Right kidney (tissue), 9 donors: ENCODE measurements at places on chromosomes 16 and 17.

- DNase-seq: no peak
These were observed at the start of gene CIITA for GRCh38 chr16:10876799-10877341. Gene CIITA (plus strand): TSS chr16:10877202. CDS start chr16:10877331, 129 bp downstream.

DNA sequence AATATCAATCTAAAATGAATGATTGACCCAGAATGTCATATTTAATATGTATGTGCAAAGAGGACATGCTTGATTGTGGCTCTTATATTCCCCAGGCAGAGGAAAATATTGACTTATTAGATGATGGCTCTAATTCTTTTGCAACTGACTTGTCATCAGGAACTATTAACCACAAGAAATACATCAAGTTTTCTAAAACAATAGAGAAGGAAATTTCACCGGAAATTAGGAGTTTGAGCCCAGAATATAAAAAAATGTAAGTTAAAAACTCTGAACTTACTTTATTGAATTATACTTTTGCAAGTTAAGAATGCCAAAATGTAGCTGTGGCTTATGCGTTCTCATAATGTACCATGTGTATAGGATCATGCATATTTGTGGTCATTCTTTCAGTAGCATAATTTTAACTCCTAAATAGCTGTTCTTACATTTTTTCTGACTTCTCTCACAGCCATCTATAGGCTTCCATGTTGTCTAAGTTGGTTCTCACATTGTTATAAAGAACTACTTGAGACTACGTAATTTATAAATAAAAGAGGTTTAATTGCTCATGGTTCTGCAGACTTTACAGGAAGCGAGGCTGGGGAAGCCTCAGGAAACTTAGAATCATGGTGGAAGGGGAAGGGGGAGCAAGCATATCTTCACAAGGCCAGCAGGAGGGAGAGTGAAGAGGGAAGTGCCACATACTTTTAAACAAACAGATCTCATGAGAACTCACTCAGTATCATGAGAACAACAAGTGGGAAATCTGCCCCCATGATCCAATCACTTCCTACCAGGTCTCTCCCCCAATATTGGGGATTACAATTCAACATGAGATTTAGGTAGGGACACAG is 11.6 kb downstream of the EFCAB13 start:
- no peak for DNase-seq

GRCh38 chr17:50048146-50048720 is 7.7 kb upstream of the ITGA3 start:
- no peak for DNase-seq

DNA sequence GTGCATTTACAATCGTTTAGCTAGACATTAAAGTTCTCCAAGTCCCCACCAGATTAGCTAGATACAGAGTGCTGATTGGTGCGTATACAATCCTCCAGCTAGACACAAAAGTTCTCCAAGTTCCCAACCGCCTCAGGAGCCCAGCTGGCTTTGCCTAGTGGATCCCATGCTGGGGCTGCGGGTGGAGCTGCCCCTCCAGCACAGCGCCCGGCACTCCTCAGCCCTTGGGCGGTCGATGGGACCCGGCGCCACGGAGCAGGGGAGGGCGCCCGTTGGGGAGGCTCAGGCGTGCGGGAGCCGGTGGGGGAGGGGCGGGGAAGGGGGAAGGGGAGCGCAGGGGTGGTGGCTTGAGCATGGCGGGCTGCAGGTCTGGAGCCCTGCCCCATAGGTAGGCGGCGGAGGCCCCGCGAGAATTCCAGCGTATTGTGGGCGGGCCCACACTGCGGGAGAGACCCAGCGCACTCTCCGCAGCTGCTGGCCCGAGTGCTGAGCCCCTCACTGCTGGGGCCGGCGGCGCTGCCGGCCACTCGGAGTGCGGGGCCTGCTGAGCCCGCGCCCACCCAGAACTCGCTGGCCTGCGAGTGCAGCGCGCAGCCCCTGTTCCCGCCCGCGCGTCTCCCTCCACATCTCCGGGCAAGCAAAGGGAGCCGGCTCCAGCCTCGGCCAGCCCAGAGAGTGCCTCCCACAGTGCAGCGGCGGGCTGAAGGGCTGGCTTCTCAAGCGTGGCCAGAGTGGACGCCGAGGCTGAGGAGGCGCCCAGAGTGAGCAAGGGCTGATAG is 907.5 kb downstream of the CDH8 start:
- DNase-seq: no peak

- DNase-seq: no peak
These were observed 36.5 kb upstream of the PVALEF start for GRCh38 chr17:81128774-81129173.

DNA sequence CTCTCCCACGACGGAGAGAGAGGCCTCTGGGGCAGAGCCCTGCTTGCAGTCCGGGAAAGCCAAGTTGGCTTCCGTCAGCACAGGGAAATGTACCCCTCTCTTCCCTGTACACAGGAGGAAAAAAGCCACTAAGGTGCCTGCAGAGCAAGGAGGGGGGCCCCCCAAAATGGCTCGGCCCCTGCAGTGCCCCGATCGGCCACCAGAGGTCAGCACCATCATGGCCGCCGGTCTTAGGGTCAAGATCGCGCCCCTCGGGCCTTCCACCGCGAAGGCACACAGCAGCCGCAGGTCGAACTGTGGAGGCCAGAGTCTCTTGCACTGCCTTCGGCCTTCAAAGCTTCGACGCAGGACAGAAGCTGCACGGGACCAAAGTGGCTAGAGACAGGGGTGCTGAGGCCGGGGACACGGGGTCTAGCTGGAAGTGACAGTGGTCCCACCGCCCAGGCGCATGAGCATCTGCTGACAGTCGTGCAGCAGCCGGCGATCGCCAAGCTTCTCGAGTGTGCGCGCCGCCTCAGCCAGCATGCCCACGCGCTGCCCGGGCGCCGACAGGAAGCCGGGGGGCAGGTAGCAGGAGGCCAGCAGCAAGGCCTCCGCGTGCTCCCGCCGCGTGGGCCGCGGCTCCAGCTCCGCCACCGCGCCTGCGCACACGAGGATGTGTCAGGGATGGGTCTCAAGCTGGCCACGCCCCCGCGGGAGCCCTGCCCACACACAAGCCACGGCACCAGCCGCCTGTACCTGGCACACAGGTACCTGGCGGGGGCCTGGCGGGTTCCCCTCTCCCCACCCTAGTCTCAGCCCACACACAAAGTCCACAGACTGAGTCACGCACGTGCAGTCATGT is 24.4 kb downstream of the SREBF1 start:
- peak; percentile 84 for DNase-seq

DNA sequence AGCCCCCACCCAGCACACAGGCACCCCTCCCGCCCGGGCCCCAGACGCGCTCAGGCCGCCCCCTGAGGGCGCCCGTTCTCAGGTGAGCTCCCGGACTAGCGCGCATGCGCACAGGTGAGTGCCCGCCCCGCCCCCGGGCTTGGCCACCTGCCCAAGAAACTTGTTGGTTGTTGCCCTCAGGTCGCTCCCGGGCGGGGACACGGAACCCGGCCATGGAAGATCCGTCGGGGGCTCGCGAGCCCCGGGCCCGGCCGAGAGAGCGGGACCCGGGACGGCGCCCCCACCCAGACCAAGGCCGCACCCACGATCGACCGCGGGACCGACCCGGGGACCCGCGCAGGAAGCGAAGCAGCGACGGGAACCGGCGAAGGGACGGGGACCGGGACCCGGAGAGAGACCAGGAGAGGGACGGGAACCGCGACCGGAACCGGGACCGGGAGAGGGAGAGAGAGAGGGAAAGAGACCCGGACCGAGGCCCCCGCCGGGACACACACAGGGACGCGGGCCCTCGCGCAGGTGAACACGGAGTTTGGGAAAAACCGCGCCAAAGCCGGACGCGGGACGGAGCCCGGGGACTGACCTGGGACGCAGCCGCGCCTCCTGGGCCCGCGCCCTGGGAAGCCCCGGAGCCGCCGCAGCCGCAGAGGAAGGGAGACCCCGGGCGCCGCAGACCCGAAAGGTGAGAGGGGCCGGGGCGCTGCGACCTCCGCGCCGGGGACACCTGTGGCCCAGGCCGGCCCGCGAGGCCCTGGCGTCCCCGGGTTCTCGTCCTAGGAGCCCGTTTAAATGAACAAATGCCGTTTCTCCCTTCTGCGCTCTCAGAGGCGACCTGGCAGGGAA is at the start of gene MARVELD3:
Gene MARVELD3, plus strand, starts transcription at position 167 of the 840 bp plus-strand sequence. Its CDS starts 46 bp downstream, at position 213.
- DNase-seq: peak; percentile 81
